Astrocyte (in vitro differentiated cells and primary cell): ENCODE measurements at places on chromosomes 5 and 9. TPM values are rescaled to one million over a fixed set of nuclear protein-coding genes. Genes with fewer than 3 reads are reported as not detected.

DNA sequence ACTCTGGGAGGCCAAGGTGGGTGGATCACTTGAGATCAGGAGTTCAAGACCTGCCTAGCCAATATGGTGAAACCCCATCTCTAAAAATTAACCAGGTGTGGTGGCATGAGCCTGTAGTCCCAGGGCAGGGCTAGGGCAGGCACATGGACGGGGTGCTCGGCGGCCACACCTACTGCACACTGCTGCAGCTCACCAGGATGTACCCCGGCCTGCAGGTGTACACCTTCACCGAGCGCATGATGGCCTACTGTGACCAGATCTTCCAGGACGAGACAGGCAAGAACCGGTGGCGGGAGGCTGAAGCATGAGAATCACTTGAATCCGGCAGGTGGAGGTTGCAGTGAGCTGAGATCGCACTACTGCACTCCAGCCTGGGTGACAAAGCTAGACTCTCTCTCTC is 3.2 kb downstream of the ST6GALNAC4 start:
- no peak for DNase-seq

- DNase-seq, result no peak
These were observed 309.8 kb downstream of the TRPM3 start for GRCh38 chr9:70811638-70812037.

DNA sequence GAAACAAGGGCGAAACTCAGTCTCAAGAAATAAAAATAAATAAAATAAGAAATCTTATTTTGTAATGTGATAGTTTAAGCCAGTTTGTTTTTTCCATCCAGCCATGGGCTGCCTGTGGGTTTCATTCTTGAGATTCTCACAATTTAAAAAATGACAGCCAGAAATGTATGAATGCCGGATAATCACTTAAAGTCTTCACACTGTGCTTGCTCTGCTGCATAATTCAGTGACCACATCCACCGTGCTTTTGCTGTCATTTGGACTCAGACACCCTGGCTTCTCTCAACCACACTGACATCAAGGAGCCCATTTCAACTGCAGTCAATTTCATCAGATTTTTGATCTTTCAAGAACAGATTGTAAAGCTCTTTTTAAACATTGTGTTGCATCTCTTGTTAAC is 61.0 kb upstream of the DAPK1 start:
- peak; percentile 45 for DNase-seq

DNA sequence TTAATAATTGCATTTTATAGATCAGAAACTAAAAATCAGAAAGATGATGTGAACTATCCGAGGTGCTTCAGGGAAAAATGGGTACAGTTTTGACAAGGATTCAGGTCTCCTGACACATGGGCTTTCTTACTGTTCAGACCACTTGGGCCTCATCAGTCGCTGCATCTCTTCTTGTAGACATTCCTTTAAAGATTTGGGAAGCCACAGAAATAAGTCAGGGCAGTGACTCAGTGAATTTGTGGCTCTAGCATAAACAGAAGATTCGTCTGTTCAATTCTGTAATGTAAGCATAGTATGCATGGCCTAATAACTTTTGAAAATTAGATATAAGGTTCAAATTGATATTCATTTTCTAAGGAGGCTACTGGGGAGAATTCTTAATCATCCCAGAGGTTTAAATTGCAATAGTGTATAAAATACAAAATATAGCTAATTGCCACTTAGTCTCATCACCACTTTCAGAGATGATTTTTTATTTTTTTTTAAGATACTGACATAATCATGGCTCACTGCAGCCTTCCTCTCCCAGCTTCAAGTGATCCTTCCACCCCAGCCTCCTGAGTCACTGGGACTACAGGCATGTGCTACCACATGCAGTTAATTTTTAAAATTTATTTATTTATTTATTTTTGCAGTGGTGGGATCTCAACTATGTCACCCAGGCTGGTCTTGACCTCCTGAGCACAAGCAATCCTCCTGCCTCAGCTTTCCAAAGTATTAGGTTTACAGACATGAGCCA is 48.9 kb downstream of the RASEF start:
- DNase-seq, result peak; percentile 95

DNA sequence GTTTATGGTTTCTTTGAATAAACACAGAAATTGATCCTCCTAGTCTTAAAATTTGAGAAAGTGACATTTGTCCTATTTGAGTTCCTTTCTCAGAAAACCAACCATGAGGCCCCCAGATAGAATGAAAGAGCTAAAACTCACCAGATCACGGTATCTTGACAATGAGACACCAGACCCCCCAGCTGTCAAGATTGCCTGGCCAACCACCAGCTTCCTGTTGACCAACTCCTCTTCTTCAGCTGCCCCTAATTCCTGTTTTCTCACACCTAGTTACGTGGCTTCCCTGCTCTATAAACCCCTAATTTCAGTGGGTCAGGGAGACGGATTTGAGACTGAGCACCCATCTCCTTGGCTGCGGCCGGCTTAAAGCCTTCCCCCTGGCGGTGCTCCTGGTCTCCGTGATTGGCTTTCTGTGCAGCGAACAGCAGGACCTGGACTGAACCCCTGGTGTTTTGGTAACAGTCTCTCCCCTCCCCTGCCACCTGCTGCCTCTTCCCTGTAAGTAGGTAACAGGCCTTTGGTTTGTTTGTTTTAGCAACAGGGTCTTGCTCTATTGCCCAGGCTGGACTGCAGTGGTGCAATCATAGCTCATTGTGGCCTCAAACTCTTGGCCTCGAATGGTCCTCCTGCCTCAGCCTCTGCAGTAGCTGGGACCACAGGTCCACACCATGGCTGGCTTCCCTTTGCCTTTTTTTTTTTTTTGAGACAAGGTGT is 4.8 kb upstream of the ENTPD2 start:
- no peak for DNase-seq

- no peak for DNase-seq
These were observed 21.6 kb upstream of the CLPTM1L start for GRCh38 chr5:1366514-1366913.

DNA sequence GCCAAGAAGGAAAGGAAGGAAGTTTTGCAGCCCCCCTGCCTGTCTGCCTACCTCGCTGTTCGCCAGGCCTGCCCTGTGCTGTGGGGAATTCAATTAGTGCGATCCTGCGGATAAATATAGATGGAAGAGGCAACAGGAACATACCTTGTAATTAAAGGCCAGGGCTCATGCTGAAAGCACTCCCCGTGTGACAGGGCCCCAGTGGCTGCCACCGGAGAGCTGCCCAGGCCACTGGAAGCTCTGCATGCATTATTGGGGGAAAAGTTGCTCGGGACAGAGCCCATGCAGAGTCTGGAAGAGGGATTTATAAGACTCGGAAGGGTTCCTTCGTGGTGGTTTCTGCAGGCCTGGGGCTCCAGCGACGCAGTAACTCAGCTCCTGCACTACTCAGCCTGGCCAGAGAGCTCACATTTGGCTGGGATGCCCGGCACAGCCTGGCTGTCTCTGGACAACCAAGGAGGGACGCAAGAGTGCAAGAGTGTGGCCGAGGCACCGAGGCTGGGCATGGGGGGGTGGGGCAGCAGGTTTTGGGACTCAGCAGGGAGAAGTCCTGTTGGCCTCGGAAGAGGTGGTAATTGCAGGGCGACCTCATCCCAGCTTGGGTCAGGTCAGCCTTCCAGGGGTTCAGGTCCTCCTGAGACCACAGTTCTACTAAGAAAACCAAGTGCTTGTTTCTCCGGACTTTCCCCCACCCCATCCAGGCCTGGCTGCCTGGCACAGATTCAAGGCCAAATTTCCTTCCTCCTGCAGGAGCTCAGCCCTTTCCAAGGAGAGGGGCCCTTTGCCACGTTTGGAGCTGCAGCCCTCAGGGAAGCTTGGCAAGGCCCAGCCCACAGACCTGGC is 68.1 kb upstream of the GGTA1 start:
- DNase-seq, result no peak

DNA sequence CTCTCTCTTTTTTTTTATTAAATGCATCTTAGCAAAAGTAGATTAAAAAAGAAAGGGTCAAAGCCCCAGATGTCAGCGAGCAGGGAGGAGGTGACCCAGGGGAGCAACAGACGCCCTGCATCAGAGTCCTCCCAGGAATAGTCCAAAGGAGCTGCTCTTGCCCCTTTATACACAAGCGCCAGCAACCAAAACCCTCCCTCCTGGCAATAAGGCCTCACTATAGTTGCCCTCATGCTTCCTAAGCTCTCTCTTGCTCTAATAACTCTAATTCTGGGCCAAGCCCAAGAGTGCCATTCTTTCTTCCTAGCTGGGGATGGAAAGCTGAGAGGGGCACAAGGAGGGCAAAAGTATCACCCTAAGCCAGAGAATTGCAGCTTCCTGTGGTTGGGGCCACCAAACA is 26.3 kb downstream of the PCDHGC5 start:
- DNase-seq, result no peak

GRCh38 chr5:112885001-112885400 is 23.9 kb downstream of the SRP19 start:
- DNase-seq, result no peak

The TRIM36 gene
- 4.4 and 5.9 TPM in 2 replicates for total RNA-seq

The TMC1 gene
- total RNA-seq, result 0.10 TPM in 1 of 2 replicates, not detected in the other

The TEK gene
- 1.8 and 2.3 TPM in 2 replicates for total RNA-seq

The NPM1 gene
- 1,191 and 1,219 TPM in 2 replicates for total RNA-seq

The RASEF gene
- total RNA-seq, result 0.72 and 0.91 TPM in 2 replicates

The POU5F2 gene
- total RNA-seq, result 0.43 and 0.54 TPM in 2 replicates

The SEMA6A gene
- 21.3 and 34.2 TPM in 2 replicates for total RNA-seq

The KCNIP1 gene
- 0.45 and 0.60 TPM in 2 replicates for total RNA-seq
